ENCODE measurements at places on chromosomes 7 and 10.

DNA sequence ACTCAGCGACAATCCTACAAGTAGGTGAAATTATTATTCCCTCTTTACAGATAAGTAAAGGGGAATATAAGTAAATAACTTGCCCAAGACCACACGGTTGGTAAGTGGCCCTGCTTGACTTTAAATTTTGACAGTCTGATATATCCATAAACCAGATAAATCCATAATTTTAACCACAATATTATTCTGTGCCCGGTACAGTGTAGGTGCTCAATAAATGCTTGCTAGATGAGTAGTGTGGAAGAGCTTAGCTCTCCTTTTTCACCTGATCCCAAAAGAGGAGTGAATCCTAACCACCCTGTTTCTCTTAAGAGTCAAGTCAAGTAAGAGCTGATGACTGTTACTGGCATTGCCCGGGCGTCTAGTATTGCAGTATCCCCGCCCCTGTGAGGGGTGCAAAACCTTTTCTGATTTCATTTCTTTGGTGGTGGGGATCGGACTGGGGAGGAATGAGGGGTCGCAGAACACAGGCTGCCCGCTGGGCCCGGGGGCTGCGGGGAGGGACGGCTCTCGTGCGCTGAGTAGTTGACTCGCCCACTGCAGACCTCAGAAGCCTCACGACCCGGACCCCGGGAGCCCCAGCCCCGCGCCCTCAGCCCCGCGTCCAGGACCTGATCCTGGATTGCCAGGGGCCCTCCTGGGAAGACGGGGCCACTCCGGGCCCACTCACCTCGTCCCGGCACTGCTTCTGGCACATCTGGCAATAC, 490 bp downstream of the KIN start:
- no peak for DNase-seq

DNA sequence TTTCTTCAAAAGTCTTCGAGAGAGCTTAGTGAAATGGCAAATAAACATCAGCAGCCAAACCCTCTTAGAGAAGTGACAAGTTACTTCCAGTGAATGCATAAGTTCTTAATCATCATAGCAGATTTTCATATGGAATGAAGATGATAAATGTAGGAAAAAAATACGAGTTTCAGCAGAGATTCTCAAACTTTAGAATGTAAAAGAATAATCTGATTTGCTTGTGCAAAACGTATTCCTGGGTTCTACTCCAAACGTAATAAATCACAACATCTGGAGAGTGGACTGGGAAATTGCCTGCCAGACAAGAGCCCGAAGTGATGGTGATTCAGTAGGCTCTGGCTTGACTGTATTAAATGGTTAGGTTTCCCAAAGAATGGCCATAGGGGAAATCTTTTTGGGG, 62.2 kb downstream of the AKR1E2 start:
- no peak for DNase-seq

DNA sequence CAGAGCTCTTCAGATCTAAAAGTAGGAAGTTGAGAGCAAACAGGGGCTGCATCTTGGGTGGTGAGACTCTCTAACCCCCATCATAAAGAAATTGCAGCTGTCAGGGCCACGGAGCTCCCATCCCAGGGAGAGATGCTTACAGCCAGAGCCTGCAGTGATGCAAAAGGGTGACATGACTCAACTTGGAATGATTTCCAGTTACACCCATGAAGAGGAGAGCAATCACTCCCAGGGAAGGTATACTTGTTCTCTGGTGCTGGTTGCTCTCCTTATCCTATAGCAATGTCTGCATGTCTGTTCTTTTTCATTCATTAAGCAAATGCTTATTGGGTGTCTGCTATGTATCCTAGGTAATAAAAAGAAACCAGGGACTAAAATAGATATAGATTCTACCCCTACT, 228.0 kb downstream of the RAB11FIP2 start:
- DNase-seq: no peak

DNA sequence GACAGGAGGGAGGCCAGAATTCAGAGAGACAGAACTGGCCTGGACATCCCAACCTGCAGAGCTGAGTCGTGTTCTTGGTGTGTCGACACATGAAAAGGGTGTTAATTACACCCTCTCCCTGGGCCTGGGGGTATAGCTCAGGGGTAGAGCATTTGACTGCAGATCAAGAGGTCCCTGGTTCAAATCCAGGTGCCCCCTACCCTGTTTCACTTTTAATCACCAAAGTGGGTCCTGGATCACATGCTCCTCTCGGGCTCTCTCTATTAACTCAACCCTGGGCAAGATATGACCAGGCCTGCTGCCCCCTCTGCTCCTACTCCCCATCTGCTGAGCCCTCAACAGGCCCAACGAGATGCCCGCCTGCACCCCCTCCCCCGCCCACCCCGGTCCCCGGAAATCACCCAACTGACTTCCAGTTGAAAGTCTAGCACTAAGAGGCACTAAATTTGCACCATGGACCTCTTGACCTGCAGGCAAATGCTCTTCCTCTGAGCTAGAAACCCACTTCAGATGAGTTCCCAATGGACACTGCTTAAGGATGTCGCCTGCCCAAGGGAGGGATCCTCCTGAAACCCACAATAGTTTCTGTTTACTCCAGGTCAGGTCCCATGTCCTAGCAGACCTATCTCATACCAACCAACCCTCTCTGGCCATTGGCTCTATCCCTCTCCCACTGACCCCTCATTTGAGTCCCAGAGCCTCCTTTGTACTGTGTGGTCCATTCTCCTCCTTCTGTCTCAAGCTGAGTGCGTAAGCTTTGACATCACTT, 137.6 kb downstream of the ZNF467 start:
- DNase-seq: no peak

GRCh38 chr10:31171402-31172083, 139.9 kb upstream of the ZNF438 start:
- no peak for DNase-seq

GRCh38 chr10:73253225-73253555, 746 bp upstream of the MRPS16 start:
- DNase-seq: no peak

- no peak for DNase-seq
Measured at GRCh38 chr10:12481924-12482323, 132.6 kb downstream of the CAMK1D start.

DNA sequence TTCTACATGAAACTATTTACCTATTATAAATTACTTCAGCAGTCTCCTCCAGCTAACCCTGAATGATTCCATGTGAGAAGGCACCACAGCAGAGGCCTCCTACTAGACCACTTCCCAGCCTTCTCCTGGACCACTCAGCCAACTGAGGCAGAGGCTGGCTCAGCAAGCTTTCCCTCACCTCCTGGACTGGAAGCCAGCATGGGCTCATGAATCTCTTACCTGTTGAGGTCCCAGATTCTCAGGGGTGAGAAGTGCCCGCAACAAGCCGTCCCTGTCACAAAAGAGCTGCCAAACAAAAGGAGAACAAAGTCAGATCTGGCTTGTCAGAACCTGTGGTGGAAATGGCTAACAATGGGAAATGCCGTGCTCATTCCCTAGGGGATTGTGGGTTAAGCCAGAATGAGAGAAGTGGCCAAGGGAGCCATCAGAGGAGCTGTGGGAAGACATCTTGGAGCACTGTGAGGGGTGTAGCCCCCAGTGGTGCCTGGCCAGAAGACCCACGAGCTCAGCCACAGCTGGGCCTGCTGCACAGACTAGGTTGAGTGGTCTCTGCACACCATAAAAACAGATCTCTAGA, 36.5 kb downstream of the DPCD start:
- DNase-seq: no peak

DNA sequence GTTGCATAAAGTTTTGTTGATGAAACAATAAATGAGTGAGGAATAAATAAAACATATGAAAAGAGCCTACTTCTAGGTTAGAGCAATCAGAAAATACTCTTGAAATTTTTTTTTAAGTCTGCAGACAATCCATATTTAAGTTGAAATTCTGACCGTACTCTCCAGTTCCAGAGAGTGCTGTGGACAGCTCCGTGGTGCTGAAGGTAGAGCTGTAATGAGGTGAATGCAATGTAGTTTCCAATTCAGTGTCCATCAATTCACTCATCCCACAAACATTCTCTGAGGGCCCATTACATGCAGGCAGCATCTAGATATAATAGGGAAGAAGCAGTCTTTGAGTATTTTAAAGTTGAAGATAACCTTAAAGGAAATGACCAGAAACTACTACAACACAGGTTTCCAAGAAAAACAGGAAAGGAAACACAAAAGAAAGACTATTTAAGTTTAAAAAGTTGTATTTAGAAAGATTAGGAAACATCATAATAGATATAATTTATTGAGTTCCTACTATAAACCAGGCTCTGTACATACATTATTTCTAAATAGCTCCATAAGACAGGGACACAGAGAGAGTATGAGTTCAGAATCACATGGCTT, 44.0 kb upstream of the CRTAC1 start:
- no peak for DNase-seq

GRCh38 chr10:36191009-36191408, 548.9 kb upstream of the FZD8 start:
- DNase-seq: no peak

All from HuH-7.5 (cell line).